Stimulated activated CD8-positive, alpha-beta memory T cell treated with anti-CD3 and anti-CD28 coated beads, Interleukin-7, amount 100 ng/mL, for 4 hours (primary cell): ENCODE measurements at places on chromosomes 11 and 22.

GRCh38 chr11:48154151-48154550, 62.5 kb upstream of the OR4B1 start:
- no peak for DNase-seq

GRCh38 chr11:64564419-64564818, 26.6 kb upstream of the SLC22A12 start:
- no peak for DNase-seq

- no peak for DNase-seq
Measured at GRCh38 chr11:76348348-76348747, 32.6 kb downstream of the THAP12 start.

- DNase-seq: no peak
Measured at GRCh38 chr22:35678836-35679235, 30.6 kb downstream of the APOL6 start.
